ENCODE measurements at places on chromosomes 3 and 15. TPM values are rescaled to one million over a fixed set of nuclear protein-coding genes. Genes with fewer than 3 reads are reported as not detected.

Gene MASP1
- total RNA-seq = 1.6 TPM

Gene KIF15
- total RNA-seq = 26.2 TPM

Gene CHRFAM7A
- 2.5 TPM for total RNA-seq

Gene GPR156
- total RNA-seq = 4.7 TPM

Gene NIPA2
- 105 TPM for total RNA-seq

DNA sequence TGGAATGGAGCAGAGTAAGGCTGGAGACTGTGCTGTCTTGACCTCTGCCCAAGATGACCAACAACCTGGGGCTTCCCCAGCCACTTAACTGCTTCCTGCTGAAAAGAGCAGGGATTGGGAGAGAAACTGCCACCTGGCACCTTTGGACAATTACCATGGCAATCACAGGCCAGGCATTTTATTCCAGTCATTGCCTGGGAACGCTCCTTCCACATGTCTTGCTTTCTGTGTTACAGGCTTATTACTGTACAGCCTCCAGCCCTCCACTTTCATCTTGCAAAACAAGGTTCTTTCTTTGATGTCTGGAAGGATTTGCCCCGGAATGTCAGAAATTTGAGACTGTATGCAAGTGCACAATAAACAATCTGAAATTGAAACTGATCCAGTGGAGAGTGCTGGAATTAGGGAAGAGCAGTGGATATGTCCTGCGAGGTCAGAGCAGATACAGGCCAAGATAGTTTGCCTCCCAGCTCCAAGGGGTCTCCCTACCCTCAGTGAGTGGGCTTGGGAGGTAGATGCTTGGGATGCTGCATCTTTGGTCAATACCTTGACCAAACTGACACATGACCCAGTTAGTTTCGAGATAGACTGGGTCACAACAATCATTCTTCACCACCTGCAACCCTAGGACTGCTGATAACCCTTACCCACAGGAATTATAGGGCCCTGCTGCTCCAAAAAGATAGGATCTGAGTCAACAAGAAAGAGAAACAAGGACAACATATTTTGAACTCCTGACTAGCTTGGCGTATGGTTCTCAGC lies 2.7 kb downstream of the PPP1R14D start:
- DNase-seq = no peak

DNA sequence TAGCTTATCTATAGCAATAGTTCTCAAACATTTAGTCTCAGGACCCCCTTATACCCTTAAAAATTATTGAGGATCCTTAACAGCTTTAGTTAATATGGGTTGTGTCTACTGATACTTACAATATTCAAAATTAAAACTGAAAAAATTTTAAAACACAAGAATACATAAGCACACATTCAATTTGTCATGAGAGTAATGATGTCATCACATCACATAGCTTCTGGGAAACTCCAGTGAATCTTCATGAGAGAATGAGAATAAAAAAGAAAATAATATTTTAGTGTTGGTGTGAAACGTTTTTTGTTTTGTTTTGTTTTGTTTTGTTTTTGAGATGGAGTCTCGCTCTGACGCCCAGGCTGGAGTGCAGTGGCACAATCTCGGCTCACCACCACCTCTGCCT lies 25.2 kb upstream of the ACP3 start:
- no peak for DNase-seq

- DNase-seq = no peak
Measured at GRCh38 chr15:84987949-84988624, 6.4 kb downstream of the PDE8A start.

GRCh38 chr3:32140943-32141342 lies 34.5 kb downstream of the GPD1L start:
- DNase-seq = no peak
